ENCODE measurements at places on chromosomes 5 and 9.

DNA sequence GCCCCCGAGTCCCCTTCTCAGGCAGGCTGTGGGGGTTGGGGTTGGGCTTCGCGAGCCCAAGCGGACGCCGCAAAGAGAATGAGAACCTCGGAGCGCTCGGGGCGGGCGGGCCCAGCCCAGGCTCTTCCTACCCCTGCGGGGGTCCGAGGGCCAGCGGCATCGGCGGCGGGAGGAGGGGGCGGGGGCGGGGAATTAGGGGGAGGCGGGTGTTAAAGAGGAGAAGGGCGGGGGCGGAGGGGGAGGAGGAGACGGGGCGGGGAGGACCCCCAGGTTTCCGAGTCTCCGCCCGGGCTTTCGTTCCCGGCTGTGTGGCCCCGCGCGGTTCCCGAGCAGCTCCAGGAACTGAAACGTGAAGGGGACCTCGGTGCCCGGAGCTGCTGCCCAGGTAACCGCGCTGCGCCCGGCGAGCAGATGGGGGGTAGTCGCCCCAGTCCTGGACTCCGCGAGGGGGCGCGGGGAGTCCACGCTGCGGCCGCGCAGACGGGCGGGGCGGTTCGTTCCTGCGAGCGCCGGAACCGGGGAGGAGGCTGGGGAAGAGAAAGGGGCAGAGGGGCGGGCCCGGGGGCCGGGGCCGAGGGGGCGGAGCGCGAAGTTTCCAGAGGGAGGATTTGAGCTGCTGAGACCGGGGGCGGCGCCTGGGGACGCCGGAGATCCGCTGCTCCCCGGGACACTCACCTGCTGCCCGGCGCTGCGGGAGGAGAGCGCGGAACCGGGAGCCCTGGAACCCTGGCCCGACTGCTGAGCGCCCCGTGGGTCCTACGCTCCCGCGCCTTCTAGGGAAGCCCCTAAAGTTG, 38.4 kb upstream of the PLEKHG4B start:
- no peak for DNase-seq

GRCh38 chr9:89929673-89930480, 325.1 kb downstream of the GADD45G start:
- no peak for DNase-seq

DNA sequence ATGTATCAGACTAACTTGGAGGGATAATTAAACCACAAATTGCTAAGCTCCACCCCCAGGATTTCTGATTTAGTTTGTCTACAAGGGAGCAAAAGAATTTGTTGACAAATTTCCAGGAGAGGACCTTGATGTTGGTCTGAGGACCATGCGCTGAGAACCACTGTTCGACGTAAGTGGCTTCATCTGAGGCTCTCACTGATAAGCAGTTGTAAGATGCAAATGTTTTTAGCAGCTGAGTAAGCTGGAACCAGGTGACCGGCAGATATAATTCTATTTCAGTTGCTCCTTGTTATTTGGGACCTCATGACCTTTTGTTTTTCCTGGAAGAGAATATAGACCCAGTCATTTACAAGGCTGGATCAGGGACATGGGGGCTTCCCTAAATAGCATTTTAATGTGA, 14.1 kb upstream of the SPINK1 start:
- no peak for DNase-seq

GRCh38 chr9:109971226-109971625, 191.2 kb downstream of the PALM2AKAP2 start:
- no peak for DNase-seq

- no peak for DNase-seq
These were observed 222.9 kb upstream of the EFNA5 start for GRCh38 chr5:107893642-107894041.

GRCh38 chr9:1201901-1202300, 151.7 kb downstream of the DMRT2 start:
- no peak for DNase-seq

GRCh38 chr9:121989010-121989409, 104.1 kb downstream of the TTLL11 start:
- no peak for DNase-seq

- no peak for DNase-seq
These were observed 229.1 kb downstream of the IRX2 start for GRCh38 chr5:2522372-2522771.

GRCh38 chr9:122991370-122991830, 42.1 kb upstream of the GPR21 start:
- peak; percentile 6 for DNase-seq

GRCh38 chr9:89956907-89957306, 352.1 kb downstream of the GADD45G start:
- DNase-seq = no peak

- DNase-seq = no peak
These were observed 111.9 kb downstream of the ICE1 start for GRCh38 chr5:5534333-5534732.

DNA sequence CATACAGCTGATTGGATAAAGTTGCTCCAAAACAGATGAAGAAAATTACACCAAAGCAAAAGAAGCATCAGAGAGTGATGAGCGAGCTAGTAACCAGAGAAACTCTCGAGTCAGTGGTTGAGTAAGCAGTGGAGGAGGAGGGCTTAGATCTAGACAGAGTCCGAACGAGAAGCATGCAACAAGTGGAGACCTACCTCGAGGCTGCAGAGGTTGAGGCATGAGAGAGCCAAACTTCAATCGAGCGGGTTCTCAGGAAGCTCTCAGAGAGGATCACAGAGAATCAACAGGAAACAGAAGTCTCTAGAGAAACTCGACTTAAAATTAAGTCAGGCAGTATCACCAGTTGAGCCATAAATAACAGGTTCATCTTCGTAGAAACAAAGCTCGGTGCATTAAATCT, 6.1 kb downstream of the RUSC2 start:
- no peak for DNase-seq

DNA sequence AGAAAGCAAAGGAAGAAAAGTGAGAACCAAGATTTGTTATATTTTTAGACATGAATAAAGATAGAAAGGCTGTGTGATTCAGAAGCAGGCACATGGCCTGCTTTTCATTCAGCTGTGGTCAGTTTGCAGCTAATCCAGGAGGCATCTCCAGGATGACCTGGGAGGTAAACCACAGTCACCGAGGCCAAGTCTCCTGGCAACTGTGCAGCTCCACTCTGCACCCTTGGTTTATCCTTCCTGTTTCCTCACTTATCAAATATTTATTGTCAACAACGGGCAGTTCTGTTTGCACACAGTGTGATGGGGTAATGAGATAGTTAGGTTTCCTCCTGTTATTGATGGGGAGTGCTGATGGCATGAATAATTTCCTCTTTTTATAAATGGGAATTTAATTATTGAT, 243.0 kb downstream of the PSAT1 start:
- DNase-seq = no peak

- peak; percentile 54 for DNase-seq
These were observed 9.0 kb downstream of the CCDC69 start for GRCh38 chr5:151214614-151215545.

DNA sequence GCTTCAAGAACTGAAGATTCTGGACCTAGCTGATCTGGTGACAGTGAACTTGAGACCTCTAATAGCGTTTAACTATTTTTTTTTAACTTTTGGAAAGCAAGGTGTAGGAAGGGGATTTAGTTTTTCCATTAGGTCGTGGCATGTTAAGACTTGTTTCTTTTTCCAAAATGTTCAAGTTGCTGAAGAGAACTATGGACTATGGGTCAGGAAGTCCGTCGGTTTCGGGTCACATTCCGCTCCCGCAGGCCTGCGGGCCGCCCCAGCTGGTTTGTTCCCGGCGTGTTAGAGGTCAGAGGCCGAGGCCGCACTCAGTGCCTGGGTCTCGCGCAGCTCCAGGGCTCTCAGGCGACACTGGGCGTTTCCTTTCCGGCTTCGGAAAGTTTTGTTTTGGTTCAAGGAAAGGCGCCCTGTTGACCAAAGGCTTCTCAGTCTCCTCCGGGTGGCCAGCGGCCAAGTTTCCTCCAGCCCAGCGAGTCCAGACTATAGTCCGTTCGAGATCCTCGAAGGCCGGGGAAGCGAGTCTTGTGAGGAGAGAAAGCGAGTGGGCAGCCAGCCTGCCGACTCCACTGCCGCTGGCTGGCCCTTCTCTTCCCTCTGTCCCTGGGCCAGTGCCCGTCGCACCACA, 586 bp upstream of the FCHO2 start:
- DNase-seq = no peak

- no peak for DNase-seq
These were observed 186.8 kb downstream of the ACTL7B start for GRCh38 chr9:108668938-108669335.

- DNase-seq = no peak
These were observed 84.6 kb upstream of the GRAMD2B start for GRCh38 chr5:126338635-126339034.

- DNase-seq = no peak
These were observed 67.2 kb downstream of the TSSK1B start for GRCh38 chr5:113367586-113367985.

GRCh38 chr5:113336975-113337374, 97.8 kb downstream of the TSSK1B start:
- peak; percentile 1 for DNase-seq

GRCh38 chr5:20469390-20469789, 481.4 kb upstream of the CDH18 start:
- no peak for DNase-seq
